ENCODE measurements at places on chromosomes 7 and 10.

GRCh38 chr7:112554591-112554990, 73.8 kb downstream of the LSMEM1 start:
- no peak for DNase-seq

DNA sequence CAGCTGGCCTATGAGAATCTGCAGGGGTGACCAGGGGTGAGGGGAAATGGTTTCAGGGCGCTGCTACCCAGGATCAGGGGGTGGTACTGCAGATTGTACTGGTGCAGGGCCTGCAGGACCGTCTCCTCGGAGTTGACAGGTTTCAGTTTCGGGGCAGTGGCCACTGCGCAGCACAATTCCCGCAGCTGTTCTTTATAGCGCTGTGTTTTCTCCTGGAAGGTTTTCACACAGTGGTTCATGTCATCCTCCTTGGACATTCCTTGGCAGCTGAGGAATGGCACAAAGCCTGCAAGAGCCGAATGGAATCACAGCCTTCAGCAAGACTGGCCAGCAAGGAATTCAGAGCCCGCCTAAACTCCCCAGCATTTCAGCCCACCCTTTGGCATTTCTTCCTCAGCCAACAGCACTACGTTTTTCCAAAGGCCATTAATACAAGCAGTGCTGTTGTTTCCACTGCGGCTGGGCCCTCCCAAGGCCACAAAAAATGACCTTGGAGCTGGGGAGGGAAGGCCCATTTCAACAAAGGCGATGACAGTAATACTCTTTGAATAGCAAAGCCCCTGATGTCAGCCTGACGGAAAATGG, 44.9 kb downstream of the PNLIPRP2 start:
- no peak for DNase-seq

DNA sequence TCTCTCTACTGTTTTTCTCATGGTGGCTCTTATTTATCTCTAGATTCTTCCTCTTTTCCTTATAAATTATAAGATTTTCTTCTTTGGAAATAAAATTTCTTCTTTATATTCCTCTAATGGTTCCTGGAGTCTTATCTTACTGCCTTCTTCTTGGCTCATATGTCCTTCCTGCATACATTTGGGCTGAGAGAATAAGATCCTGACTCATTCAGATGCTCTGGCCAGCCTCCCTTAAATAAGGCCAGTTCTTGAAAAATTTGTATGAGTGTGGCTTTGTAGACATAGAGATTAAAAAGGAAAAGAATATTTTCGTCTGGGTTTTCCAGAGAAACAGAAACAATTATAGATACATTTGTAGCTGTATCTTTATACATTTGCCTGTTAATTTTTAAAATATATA, 411.3 kb downstream of the KIF20B start:
- no peak for DNase-seq

DNA sequence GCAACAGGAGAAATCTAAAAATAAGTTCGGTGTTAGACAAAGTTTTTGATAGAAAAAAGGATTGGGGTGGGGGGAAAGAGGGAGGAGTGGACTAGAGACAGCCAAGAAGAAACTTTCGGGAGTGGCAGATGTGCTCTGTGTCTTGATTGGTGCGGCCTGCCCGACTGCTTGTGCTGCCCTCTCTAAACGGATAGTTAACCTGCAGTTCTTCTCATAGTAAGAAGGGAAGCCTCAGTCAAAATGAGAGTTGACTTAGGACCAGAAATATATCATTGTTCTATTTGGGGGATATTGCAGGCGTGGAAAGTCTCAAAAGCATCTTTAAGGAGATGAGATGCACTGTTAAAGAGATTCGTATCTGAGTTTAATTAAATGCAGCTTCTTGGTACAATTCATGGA, 39.3 kb downstream of the UBE3C start:
- no peak for DNase-seq

DNA sequence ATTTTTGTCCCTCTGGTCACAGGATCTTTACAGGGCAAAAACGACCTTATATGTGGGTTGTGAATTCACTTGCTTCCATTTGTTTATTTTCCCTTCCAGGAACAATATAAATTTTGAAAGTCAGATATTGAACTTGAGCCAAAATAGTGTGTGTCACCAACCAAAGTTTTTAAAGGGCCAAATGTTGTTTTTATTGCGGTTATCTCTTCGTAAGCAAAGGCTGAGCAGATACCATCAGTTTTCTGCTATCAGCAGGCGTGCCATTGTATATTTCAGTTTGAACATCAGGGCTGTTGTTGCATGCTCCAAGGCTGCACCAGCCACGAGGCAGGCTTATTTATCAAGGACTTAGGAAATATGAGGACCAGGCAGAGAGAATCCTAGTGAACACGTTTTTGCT, 160.3 kb downstream of the PAXIP1 start:
- DNase-seq = no peak

- DNase-seq = no peak
Observed at GRCh38 chr7:44386139-44386913, 60.9 kb upstream of the CAMK2B start.

DNA sequence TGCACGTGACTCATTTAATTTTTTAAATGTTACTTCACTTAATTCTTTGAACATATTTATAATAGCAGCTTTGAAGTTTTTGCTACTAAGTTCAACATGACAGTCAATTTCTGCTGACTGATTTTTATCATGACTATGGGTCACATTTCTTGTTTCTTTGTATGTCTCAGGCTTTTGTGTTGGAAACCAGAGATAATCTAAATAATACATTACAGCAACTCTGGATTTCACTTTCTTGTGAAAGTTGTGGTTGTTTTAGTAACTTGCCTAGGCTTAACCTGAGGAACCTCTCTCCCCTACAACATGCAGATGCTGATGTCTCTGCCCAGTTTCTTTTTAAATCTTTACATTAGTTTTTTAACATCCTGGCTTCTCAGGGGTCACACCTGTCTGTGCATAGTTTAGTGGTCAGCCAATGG, 180.8 kb downstream of the CCDC71L start:
- no peak for DNase-seq

DNA sequence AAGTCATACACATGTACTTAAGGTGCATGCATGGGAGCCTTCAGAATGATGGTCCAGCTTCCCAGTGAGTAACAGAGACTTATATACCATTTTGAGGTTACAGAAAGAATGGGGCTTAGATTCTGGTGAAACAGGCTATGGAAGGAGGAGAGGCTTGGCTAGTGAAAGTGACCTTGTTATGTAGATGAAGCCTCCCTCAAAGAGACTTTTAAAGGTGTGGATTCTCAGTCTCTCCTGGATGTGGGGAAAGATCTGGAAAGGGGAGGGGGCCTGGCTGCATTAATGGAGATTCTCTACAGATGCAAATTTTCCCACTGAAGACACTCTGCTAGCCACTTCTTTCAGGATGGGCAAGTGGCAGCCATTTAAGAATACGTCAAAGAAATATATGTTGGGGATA, 5.5 kb downstream of the RASSF4 start:
- no peak for DNase-seq

- DNase-seq = no peak
Observed at GRCh38 chr10:110252151-110252550, 44.7 kb downstream of the MXI1 start.

GRCh38 chr7:50304129-50304910, at the start of gene IKZF1:
Gene IKZF1 (plus strand): TSS chr7:50304716. CDS start chr7:50319062, 14,346 bp downstream.
- peak; percentile 86 for DNase-seq

DNA sequence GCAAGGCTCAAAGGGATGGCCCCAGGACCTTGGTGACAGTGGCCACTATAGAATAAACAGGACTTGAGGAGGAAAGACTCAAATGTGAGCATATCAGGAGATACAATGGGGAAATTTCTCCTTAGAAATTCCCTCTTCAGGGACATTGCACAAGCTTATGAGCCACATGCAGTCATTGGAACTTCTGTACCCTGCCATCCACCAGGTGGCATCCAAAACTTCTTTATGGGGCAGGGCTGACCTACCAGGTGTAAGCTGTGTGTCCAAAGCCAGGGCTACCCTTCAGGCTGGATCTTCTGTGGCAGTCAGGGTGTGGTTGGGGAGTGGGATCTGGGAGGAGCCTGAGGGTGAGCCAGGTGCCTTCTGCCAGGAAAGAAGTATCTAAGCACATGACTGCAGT, 36.6 kb upstream of the LRRC18 start:
- DNase-seq = no peak

DNA sequence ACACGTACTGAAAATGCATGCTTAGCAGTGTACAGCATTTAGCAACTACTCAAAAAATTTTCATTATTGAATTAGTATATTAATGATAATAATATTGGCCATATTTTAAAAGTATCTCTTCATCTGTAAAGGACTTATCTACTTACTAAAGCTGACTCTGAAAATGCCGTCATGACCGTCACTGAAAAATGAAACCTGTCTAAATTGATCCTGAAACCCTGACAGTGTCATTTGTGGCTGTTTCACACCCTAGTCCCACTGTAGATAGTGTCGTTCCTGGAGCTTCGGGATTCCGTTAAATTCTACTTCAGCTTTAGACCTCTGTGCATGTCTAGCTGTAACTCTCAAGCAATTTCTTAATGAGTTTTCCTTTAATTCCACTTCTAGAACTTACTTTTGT, 35.8 kb upstream of the EZH2 start:
- no peak for DNase-seq

GRCh38 chr7:78296644-78297371, 498.2 kb downstream of the PHTF2 start:
- no peak for DNase-seq

GRCh38 chr10:22932626-22933370, 4.9 kb downstream of the ARMC3 start:
- no peak for DNase-seq

DNA sequence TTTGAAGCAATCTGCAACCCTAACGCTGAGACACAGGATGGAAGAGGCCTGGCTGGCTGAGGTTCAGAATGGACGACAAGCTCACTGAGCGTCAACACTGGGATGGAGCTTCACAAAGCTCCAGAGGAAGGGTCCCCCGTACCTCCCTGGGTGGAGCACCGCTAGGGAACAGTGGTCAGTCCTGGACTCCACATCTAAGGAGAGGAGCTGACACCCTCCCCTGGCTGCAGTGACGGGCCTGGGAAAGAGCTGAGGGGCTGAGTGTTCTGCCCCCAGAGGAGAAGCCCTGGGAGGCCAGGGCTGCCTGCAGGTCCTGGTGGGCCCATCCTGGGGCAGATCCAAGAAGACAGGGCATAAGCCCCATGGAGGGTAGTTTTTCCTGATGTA, 146.2 kb downstream of the ARHGAP22 start:
- DNase-seq = peak; percentile 60

GRCh38 chr10:60377955-60378354, 11.7 kb downstream of the ANK3 start:
- DNase-seq = no peak

DNA sequence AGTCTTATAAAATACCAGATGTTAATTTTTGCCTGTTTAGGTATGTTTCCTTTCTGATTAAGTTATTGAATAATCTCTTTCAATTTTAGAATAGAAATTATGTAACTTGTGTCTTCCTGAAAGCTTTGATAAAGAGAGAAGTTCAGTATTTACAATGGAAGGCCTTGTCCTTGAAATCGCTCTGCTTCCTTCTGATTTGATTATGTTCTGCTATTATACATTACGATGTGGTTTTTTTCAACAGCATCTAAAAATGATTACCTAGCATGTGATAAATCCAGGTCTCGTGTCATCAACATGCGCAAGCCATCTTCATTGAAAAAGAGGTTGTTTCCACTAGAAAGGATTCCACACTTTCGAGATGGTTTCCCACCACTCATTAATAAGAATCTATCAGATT, 96.5 kb upstream of the SLC26A5 start:
- no peak for DNase-seq

DNA sequence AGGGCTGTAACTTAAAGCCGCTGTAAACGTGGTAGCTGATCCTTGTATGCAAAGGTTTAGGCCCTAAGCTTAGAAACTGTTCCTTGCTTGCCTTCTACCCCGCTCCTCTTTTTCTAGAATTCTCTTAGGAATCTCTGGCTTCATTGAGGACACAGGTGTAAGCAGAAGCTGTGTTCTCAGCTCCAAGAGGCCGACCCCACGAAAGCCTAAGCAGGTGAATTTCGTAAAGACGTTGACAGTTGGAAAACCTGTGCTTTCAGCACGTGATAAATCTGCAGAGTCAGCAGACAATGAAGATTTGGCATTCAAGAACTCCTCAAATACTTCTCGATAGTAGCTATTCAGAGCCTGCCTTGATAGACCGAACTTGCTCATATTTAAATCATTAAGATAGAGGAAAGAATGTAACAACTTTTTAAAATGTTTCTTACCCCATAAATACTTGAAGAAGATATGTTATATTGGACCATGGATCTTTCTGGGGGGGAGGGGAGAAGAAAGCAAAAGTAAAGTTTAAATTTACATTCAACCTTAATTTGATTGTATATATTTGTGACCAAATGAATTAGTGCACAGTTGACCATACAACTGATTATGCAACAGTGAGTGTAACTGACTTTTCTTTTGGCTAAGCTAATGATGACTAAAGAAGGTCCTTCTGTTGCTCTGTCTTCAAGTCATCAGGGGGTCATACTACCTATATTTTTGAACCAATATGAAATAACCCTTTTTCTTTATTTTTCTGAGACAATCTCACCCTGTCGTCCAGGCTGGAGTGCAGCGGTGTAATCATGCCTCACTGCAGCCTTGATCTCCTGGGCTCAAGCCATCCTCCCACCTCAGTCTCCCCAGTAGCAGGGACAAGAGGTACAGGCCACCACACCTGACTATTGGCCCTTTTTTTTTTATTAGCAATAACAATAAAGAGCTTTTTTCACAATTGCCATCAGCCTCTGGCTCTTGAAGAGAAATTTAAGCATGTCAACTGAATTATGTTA, 1.2 kb upstream of the GDI2 start:
- DNase-seq = peak; percentile 51

- no peak for DNase-seq
Observed at GRCh38 chr10:127928021-127928806, 21.3 kb downstream of the PTPRE start.

DNA sequence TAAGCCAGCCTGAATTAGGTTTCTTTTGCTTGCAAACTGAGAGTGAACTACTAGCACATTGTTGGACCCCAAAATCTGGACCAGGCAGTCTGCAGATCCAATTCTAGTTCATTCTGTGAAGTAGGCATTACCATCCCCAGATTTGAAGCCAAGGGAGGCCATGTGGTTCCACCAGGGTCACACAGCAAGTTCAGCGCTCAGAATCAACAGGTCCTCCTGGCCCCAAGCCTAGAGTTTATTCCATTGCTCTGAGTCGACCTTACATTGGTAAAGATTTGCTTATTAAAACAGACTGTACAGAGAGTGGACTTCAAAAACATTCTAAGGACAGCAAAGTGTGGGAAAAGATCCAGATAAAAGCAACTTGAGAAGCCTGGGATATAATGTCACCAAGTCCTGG, 50.9 kb downstream of the AFAP1L2 start:
- no peak for DNase-seq

GRCh38 chr7:76358481-76359110, at the start of gene YWHAG:
Gene YWHAG (minus strand): TSS chr7:76358991. CDS start chr7:76358808, 183 bp downstream.
- peak; percentile 95 for DNase-seq

DNA sequence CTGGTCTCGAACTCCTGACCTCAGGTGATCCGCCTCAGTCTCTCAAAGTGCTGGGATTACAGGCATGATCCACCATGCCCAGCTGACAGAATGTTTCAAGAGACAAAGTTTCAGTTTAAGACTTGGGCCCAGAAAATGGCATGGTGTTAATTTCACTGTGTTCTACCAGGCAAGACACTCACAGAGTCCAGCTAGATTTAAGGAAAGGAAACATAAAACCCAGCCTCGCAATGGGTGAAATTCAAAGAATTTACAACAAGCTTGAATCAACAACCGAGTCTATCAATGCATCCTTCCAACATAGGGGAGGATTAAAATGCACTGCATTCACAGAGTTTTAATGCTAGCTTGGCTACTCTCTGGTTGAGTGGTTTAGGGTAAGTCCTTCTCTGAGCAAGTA, 764.0 kb downstream of the XPNPEP1 start:
- DNase-seq = no peak

Data from activated effector memory CD4-positive, alpha-beta T cell treated with anti-CD3 and anti-CD28 coated beads, Interleukin-2, amount 50 U/mL, for 16 hours (primary cell).